Activated T-helper 2 cell treated with anti-CD3 and anti-CD28 coated beads, Interferon-gamma antibody, Interleukin-2, Interleukin-4, amounts not matched to agents 10 μg/mL and 5 μg/mL and 100 μg/mL, durations not matched to agents 14 hours and 24 hours and 36 hours (primary cell): ENCODE measurements at places on chromosomes 3 and 15.

- DNase-seq = no peak
Observed at GRCh38 chr3:73547427-73548248, 77.1 kb downstream of the PDZRN3 start.

GRCh38 chr3:156808025-156808424, 18.1 kb upstream of the LEKR1 start:
- no peak for DNase-seq

- no peak for DNase-seq
Observed at GRCh38 chr15:83208367-83208661, 691 bp upstream of the HDGFL3 start.

DNA sequence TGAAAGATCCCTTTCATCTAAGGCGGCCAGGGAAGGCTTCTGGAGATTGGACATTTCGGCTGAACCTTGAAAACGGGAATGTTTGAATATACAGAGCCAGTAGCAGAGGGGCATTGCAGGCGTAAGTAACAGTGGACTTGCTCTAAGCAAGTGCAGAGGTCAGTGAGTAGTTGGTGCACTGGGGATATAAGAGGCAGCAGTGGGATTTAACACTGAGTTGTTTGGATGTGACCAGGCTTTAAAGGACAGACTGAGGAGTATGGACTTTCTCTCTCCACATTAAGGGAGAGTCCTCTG, 1.3 kb downstream of the ARNT2 start:
- DNase-seq = no peak

GRCh38 chr3:146138902-146139301, 22.1 kb downstream of the PLOD2 start:
- no peak for DNase-seq

DNA sequence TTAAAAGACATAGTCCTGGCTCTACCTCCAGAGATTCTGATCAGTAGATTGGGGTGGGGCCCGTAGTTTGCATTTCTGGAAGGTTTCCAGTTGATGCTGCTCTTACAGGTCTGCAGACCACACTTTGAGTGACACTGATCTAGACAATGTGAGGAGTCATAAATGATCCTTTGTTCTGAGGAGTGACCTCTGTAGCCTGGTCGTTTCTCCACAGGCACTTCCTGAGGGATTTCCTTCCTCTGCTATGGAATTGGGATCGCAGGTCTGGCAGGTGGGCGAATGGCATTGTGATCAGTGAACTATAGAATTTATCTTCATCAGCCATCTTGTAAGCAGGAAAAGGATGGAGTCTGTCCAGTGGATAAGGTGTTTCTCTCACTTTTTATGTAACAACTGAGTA, 5.5 kb downstream of the GFM1 start:
- no peak for DNase-seq

DNA sequence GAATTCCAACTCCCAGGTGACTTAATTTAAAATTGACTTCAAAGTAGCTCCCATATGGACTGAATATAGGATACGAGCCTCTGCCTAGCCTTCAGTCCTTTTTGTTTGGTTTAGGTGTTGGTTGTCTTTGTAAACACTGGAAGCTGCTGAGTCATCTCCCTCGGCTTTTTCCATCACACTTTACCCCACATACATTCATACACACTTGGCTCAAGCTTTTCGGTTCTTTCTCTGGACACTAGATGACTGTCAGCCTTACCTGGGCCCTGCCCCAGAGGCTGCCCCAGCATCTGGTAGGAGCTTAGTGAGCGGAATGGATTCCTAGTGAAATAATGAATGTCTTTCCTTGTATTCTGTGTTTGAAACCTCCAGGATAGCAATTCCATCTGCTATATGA, 201.5 kb upstream of the IL12A start:
- no peak for DNase-seq

GRCh38 chr15:45442507-45443135, 64.3 kb upstream of the GATM start:
- no peak for DNase-seq

DNA sequence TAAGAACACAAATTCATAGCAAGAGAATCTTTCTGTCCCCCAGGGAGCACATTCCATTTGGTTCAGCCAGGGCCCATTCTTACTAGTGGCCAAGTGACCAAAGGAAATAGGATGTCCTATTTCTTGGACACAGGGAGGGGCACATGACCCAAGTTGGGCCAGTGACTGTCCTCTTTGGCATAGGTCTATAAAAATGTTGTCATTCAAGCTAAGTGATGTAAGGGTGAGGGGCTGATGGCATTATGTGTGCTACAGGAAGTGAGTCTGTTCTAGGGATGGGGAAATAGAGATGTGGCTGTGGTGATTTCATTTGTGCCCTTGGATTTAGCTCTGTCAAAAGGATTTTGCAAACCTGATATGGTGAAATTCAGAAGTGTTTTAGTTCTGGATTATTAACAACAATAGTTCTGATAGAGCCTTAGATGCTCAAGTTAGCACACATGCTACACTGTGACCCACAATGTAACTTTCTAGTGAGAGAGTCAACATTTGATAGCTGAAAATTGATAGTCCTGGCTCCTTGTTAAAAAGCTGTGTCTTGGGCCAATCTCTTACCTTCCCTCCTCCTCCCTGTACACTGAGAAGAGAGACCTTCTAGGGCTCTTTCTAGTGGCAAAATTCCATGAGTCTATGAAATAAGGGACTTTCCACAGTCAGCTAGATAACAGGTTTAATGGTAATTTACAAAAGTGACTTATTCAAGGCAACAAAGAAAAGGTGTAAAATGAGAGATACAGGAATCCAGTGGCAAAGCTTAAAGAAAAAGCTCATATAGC, 117.2 kb downstream of the THRB start:
- DNase-seq = no peak

DNA sequence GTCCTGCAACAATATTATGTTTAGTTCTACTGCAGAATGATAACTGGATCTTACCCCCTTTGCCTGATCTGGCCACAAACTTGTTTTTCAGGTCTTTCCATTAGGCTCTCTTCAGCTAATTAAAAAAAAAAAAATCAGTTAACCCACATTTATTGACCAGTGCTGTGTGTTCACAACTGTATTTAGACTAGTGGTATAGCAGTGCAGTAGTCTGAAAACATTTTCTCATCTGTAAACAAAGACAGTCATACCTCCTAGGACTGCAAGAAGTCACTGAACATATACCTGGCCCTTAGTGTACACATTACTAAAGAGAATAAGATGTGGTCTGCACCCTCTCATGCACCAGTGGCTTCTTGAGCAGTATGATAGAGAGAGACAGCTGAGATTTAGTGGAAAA, 22.5 kb downstream of the LPP start:
- no peak for DNase-seq

- DNase-seq = no peak
Observed at GRCh38 chr15:77144026-77144425, 73.1 kb upstream of the TSPAN3 start.

DNA sequence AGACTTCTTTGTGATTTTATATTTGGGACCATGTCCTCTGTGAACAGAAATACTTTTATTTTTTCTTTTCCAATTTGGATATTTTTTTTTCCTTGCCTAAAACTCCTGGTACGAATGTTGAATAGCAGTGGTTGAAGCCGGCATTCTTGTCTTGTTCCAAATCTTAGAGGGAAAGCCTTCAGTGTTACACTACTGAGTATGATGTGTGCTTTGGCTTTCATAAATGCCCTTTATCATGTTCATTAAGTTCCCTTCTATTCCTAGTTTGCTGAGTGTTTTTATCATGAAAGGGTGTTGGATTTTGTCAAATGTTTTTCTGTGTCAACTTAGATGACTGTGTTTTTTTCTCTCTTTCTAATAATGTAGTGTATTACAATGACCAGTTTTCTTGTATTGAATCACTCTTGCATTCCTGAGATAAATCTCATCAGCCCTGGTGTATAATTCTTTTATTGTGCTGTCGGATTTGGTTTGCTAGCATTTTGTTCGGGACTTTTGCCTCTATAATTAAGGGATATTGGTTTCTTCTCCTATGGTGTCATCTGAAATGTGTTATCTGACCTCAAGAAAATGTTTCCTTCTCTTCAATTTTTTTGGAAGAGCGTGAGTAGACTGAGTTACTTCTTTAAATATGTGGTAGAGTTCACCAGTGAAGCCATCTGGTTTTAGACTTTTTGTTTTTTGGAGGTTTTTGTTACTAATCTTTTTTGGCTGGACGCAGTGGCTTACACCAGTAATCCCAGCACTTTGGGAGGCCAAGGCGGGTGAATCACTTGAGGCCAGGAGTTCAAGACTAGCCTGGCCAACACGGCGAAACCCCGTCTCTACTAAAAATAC, 33.3 kb downstream of the MAP1A start:
- DNase-seq = no peak
